ENCODE measurements at places on chromosomes 1 and 21.

- DNase-seq, result no peak
These were observed 32.6 kb upstream of the EPHA8 start for GRCh38 chr1:22530715-22531114.

DNA sequence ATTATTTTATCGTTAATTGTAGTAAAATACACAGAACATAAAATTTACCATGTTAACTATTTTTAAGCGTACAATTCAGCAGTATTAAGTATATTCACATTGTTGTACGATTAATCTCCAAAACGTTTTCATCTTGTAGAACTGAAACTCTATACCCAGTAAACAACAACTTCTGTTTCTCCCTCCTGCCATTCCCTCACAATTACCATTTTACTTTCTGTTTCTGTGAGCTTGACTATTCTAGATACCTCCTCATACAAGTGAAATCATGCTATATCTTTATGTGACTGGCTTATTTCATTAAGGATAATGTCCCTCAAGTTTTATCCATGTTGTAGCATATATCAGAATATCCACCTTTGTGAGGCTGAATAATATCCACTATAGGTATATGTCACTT lies 156.8 kb downstream of the ST6GALNAC3 start:
- DNase-seq, result no peak

- no peak for DNase-seq
These were observed 730 bp downstream of the NOS1AP start for GRCh38 chr1:162070094-162070748.

DNA sequence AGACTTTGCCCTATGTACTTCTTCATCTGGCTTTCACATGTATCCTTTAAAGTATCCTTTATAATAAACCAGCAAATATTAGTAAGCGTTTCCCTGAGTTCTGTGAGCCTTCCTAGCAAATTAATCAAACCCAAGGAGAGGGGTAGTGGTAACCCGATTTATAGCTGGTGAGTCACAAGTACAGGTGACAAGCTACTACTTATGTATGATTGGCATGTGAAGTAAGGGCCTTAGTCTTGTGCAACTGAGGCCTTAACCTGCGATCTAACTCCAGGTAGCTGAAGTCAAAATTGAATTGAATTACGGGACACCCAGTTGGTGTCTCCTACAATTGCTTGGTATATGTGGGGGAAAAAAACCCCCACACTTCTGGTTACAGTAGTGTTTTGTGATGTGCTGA lies 26.0 kb downstream of the SLC16A1 start:
- DNase-seq, result no peak

DNA sequence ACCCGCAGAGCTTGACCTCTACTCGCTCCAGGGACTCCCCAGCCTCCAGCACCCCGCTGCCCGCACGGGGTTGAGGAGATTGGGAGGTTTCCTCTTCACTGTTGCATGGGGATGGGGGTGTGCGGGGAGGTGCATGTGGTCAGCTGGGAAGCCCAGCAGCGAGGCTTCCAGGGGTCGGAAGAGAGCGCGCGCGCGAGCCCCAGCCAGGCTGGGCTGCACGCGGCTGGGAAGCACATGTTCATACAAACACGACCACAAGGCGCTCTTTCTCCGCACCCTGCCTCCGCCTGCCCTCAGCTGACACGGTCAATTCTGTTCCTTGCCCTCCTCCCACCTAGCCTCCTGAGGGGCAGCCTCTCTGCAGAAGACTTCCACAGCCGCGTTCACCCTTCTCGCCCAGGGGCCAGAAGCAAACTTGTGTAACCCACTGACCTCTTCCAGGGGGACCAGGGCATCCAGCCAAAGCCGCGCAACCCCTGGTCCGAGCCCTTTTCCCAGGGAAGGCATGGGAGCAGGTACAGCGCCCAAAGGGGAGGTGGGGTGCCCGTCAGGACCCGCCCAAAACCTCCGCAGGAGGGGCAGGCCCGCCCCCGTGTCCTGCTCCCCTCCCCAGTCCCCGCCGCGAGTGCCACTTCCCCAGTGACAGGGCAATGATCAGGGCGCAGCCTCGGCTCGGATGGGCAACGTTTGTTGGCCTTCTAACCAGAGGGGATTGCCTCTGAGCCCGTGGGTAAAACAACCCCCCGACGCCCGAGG lies 1.3 kb downstream of the COL24A1 start:
- no peak for DNase-seq
